Activated CD4-positive, alpha-beta T cell treated with anti-CD3 and anti-CD28 coated beads for 48 hours (primary cell): ENCODE measurements at places on chromosomes 1 and 21.

- DNase-seq = no peak
Measured at GRCh38 chr21:33390479-33390878, 12.7 kb upstream of the IFNGR2 start.

DNA sequence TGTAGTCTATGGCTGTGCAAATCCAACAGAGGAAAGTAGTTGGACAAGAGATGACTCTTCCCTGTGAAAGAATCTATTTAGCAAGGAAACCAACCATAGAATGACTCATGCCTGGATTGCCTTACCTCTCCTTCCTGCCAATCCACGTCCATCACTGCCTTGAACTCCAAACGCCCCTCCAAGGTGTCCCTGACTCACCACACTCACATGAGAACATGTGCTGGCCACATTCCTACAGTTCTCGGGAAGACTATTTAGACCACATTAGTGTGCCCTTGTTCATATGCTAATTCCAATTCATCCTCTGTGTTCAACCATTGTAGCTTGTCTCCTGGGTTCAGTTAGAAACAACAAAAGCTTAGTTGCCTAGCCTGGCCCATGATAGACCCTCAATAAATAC lies 157.3 kb downstream of the SLC30A10 start:
- no peak for DNase-seq

GRCh38 chr1:100661176-100661575 lies 58.4 kb upstream of the VCAM1 start:
- no peak for DNase-seq

DNA sequence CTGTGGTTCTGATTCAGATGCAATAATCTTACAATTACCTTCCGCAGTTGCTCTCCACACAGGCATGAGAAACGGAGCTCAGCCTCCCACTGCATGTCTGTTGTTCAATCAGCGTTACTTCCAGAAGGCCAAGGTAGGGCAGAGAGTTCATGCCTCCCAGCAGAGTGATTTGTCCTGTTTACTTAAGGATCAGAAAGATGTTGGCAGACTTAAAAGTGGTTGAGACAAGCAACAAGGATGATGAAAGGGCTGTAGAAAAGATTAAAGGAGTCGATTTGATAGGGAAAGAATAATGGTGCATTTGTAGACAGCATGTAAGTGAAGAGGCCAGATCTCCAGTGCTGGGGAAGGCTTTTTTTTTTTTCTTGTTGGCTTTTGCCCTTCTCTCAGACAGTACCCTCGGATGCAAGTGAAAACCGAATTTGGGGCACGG lies 26.6 kb downstream of the ARMH1 start:
- DNase-seq = no peak

DNA sequence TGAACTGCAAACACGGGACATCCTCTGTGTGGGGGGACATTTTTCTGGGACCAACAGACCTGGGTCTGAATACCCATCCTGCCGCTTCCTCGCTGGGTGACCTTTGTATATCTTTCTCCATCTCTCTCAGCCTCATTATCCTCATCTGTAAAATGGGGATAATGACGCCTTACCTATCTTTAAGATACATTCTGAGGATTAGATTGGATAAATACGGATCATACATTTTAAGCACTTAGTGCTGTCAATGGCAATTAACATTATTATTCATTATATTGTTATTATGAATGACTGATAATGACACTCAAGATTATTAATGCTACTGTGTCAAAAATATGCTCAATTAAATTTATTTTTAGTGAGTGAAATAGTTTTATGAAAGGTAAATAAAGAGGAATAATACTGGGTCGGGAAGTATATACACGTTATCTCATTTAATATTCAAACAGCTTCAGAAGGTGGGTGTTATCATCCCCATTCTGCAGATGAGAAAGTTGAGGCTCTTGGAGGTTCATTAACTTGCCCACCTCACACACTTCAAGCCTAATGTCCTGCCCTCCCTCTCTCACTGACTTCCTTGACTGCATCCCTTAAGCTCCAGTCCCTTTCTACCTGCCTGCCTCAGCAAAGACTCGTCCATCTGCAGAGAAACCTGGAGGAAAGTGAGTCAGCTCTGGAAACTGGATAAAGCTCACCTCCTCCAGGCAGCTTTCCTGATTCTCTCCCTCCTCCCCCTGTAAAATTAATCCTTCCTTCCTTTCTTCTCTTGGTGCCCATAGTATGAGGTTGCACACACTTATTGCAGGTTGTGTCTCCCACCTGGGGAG lies 120.7 kb upstream of the JUN start:
- no peak for DNase-seq

- no peak for DNase-seq
Measured at GRCh38 chr1:119220991-119221390, 80.5 kb upstream of the WARS2 start.
